ENCODE measurements at places on chromosomes 3 and 15. TPM values are rescaled to one million over a fixed set of nuclear protein-coding genes. Genes with fewer than 3 reads are reported as not detected.

MAP2K1 gene
- 64.2 TPM for total RNA-seq

ALPK3 gene
- total RNA-seq, result 26.4 TPM

CACNA2D2 gene
- total RNA-seq, result 0.07 TPM

PCSK6 gene
- 1.1 TPM for total RNA-seq

ITGA11 gene
- total RNA-seq, result 190 TPM

MEX3B gene
- 11.9 TPM for total RNA-seq

HRH1 gene
- total RNA-seq, result 21.6 TPM

SCN11A gene
- total RNA-seq, result under 0.01 TPM

POU1F1 gene
- total RNA-seq, result not detected

NOX5 gene
- total RNA-seq, result 0.39 TPM

DNAH12 gene
- total RNA-seq, result 0.13 TPM

KLHL40 gene
- not detected for total RNA-seq

TTLL13 gene
- total RNA-seq, result not detected

COL7A1 gene
- 40.7 TPM for total RNA-seq

HRG gene
- total RNA-seq, result not detected

SEMA5B gene
- total RNA-seq, result 0.72 TPM

TUSC7 gene
- total RNA-seq, result not detected

FES gene
- total RNA-seq, result 17.4 TPM

ATP13A5 gene
- total RNA-seq, result not detected

TM4SF4 gene
- total RNA-seq, result 2.4 TPM

CAV3 gene
- total RNA-seq, result not detected

ZNF660 gene
- 2.2 TPM for total RNA-seq

CHAC1 gene
- 19.6 TPM for total RNA-seq

CEP97 gene
- total RNA-seq, result 10.8 TPM

WDR93 gene
- 0.07 TPM for total RNA-seq

GLDN gene
- 3.7 TPM for total RNA-seq

SLC24A5 gene
- total RNA-seq, result not detected

SLC2A2 gene
- total RNA-seq, result not detected

CIB1 gene
- 30.1 TPM for total RNA-seq

GP9 gene
- total RNA-seq, result not detected

TRNT1 gene
- total RNA-seq, result 20.0 TPM

GOLGB1 gene
- 66.0 TPM for total RNA-seq

PRSS50 gene
- not detected for total RNA-seq

WNT7A gene
- total RNA-seq, result not detected

RHCG gene
- 0.07 TPM for total RNA-seq

C3orf38 gene
- total RNA-seq, result 26.7 TPM

LRRC57 gene
- total RNA-seq, result 14.4 TPM

LEKR1 gene
- 0.20 TPM for total RNA-seq

ABCC5 gene
- 18.9 TPM for total RNA-seq

ABHD17C gene
- total RNA-seq, result 8.8 TPM

SLC6A11 gene
- 0.03 TPM for total RNA-seq

PAK6 gene
- total RNA-seq, result 0.13 TPM

C15orf61 gene
- 2.5 TPM for total RNA-seq

MST1R gene
- total RNA-seq, result 1.4 TPM

KLHL6 gene
- under 0.01 TPM for total RNA-seq

NR2E3 gene
- 0.20 TPM for total RNA-seq

NUSAP1 gene
- 23.7 TPM for total RNA-seq

UBA5 gene
- total RNA-seq, result 58.1 TPM
